Sigmoid colon (tissue), 7 donors: ENCODE measurements at places on chromosomes 4 and X. TPM values are rescaled to one million over a fixed set of nuclear protein-coding genes. Genes with fewer than 3 reads are reported as not detected.

FGF13 gene
- polyA plus RNA-seq = 6.0 TPM

ATP2B3 gene
- polyA plus RNA-seq = not detected

MORF4L2 gene
- polyA plus RNA-seq = 180 TPM

PROM1 gene
- 5.8 TPM for polyA plus RNA-seq

ZNF41 gene
- polyA plus RNA-seq = 4.0 TPM

RHOXF2B gene
- not detected for polyA plus RNA-seq
